ENCODE measurements at places on chromosomes 1 and 21. TPM values are rescaled to one million over a fixed set of nuclear protein-coding genes. Genes with fewer than 3 reads are reported as not detected.

GRCh38 chr1:240804475-240804874, 192.5 kb upstream of the GREM2 start:
- no peaks in the 10 kb centered on the region for H3K4me1 ChIP-seq
- no peak for DNase-seq
- H3K27me3 ChIP-seq: no peaks in the 10 kb centered on the region
- no peak overlapping the region for H3K27ac ChIP-seq
- H3K4me3 ChIP-seq: no peak overlapping the region
- H3K36me3 ChIP-seq: no peaks in the 10 kb centered on the region

DNA sequence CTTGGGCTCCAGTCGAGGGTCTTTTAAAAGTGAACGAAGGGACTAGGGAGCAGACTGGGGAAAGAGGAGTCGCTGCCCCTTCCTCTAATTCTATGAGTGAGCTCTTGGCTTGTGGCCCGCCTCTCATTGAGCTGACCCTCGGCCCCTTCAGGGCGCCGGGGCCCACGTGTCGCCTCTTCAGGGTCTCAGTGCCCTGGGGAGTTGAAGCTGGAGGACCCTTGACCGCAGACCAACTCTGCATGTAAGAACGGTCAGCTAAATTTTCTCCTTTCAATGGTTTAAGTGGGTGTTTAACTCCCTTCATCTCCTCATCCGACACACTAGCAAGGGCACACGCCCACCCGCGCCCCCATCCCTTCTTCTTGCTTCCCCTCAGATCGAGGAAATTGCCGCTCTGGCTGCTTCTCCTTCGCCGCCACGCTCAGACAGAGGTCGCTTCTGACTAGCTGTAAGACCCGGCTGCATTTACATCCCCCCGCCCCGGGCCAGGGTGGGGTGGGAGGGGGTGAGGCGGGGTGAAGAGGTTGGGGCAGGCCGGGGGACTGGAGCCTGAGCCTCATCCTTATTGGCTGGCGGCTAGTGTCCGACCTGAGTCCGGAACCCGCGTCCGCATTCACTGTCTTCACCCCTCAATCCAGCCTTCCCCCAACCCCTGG, 10.9 kb downstream of the NR5A2 start:
- H3K36me3 ChIP-seq: no peaks in the 10 kb centered on the region
- H3K27ac ChIP-seq: no peak overlapping the region
- H3K4me3 ChIP-seq: no peak overlapping the region
- no peak for DNase-seq
- no peaks in the 10 kb centered on the region for H3K4me1 ChIP-seq
- H3K27me3 ChIP-seq: peaks cover 60% of the 10 kb centered on the region

Gene TRABD2B
- not detected for total RNA-seq

Gene PIGV
- 10.7 TPM for total RNA-seq

DNA sequence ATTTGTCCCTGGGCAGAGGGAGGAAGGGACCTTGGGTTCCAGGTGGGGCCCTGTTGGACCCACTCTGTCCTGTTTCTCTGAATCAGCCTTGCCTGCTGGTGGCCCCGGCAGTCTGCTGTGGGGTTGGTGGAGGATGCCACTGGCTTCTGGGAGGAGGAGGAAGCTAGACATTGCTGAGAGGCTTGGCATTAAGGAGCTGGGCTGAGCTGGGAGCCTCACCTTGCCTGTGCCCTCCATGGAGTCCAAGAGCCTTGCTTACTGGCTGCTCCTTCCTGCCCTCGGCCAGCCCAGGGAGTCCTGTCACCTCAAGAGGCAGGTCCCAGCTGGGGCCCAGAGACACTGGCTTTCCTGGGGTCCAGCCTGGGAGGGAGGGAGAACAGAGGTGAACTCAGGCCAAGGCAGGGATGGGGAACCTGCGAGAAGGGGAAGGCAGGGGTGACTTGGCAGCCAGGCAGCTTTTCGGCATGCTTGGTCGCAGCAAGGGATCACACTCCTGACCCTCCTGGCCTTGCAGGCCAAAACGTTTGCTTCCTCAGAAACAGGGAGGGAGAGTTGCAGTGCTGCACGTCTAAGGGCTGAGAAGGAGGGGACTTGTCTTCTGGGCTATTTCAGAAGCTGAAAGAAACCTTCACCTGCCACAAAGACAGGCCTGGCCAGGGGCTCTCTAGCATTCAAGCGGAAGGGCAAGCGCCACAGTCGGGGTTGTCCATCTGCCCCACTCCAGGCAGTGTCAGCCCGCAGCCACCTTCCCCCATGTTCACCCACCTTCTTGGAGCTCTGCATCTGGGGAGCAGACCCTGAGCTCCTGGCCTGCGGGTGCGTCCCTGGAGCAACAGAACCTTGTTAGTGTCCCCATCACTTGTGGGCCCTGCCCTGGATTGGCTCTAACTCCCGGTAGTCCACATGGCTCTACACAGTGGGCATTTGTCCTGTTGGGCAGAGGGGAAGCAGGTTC, 8.9 kb downstream of the TMEM201 start:
- H3K27me3 ChIP-seq: no peaks in the 10 kb centered on the region
- peaks cover 10% of the 10 kb centered on the region for H3K4me1 ChIP-seq
- H3K27ac ChIP-seq: no peak overlapping the region
- H3K4me3 ChIP-seq: no peak overlapping the region
- no peak for DNase-seq

GRCh38 chr1:31505911-31506497, 70.3 kb upstream of the TINAGL1 start:
- H3K4me3 ChIP-seq: no peak overlapping the region
- H3K36me3 ChIP-seq: no peaks in the 10 kb centered on the region
- peak; percentile 83 for DNase-seq
- 0 out of 2 replicates have a peak overlapping the region, but pooled peaks have one; percentile 51 for H3K27ac ChIP-seq

Gene PPP2R5A
- total RNA-seq: 33.8 TPM

Gene ADIPOR1
- total RNA-seq: 53.2 TPM

GRCh38 chr1:51788938-51789337, 89.6 kb downstream of the NRDC start:
- no peaks in the 10 kb centered on the region for H3K27me3 ChIP-seq
- no peak for DNase-seq
- H3K4me1 ChIP-seq: no peaks in the 10 kb centered on the region
- H3K36me3 ChIP-seq: peaks cover 56% of the 10 kb centered on the region

DNA sequence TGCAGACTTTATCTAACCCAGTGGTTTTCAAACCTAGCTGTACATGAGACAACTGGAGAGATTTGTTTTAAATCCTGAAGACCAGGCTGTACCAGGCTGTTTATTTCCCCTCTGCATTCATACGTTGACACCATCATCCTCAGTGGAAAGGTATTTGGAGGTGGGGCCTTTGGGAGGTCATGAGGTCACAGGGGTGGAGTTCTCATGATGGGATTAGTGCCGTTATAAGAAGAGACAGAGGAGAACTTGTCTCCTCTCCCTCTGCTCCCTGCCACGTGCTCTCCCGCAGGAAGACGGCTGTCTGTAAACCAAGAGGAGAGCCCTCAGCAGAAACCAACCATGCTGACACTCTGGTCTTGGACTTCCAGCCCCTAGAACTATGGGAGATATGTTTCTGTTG, 165.4 kb downstream of the ADSS2 start:
- no peaks in the 10 kb centered on the region for H3K36me3 ChIP-seq
- H3K4me3 ChIP-seq: no peak overlapping the region
- no peaks in the 10 kb centered on the region for H3K27me3 ChIP-seq

DNA sequence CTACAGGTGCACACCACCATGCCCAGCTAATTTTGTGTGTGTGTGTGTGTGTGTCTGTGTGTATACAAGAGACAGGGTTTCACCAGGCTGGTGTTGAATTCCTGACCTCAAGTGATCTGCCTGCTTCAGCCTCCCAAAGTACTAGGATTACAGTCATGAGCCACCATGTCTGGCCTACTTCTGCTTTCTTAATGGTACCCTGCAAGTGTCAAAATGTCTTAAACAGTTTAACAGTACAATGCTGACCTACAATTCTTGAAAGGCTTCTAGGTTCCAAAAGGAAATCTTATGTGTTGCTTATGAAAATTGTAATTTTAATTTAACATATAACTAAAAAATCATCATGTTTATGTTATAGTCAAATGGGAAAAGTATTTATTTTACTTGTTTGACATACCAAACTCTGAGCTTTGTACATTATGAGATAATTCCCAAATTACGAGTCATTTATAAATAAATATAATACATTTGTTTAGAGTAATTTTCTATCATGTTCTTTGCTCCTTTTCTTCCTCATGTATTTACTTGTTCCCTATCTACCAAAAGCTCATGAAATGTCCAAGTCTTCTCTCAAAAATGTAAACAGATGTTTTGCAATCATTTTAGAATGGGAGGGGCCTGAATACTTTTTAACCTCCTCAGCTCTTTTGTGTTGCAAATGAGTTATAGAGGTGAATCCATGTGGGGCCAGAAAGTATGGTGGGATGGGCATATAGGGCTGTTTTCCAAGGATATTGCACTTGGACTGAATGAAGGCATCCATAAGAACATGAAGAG, 8.4 kb upstream of the VCAM1 start:
- H3K27me3 ChIP-seq: no peaks in the 10 kb centered on the region
- H3K36me3 ChIP-seq: no peaks in the 10 kb centered on the region
- DNase-seq: no peak
- H3K27ac ChIP-seq: no peak overlapping the region

DNA sequence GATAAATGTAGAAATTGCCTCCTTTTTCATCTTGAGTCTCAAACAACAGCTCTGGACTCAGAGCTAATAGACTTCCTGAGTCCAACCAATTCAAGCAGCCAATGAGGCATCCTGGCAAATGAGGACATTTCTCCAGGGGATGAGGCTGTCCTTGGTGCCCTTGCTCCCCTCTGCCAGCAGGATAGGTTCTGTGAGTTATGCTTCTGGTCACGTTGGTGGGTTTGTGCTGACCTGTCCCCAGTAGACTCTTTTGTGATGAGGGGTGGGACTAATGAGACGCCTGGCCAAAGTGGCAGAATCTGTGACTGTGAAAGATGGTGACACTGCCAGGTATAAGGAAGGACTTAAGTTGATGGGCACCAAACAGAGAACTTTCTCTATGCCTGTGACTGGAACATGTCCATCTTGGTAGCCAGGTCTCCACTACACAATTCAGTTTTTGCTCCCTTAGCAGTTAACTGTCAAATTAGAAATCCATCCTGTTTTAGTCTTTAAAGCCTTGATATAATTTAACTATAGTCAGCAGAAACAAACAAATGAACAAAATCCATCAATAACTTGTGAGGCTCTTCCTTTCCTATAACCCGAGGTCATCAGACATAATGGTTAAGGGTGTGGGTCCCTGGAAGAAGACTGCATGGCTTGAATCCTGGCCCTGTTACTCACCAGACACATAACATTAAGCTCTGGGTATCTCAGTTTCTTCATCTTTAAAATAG, 35.7 kb upstream of the THEM4 start:
- no peak for DNase-seq
- H3K4me1 ChIP-seq: no peaks in the 10 kb centered on the region
- no peak overlapping the region for H3K4me3 ChIP-seq
- no peak overlapping the region for H3K27ac ChIP-seq

Gene SYF2
- total RNA-seq: 30.0 TPM

GRCh38 chr1:84442256-84442655, 36.8 kb upstream of the RPF1 start:
- H3K4me3 ChIP-seq: no peak overlapping the region
- H3K36me3 ChIP-seq: no peaks in the 10 kb centered on the region
- no peak overlapping the region for H3K27ac ChIP-seq
- peak; percentile 73 for DNase-seq
- peaks cover 5% of the 10 kb centered on the region for H3K4me1 ChIP-seq
- no peaks in the 10 kb centered on the region for H3K27me3 ChIP-seq

GRCh38 chr1:166133857-166134256, 32.9 kb downstream of the FAM78B start:
- H3K27ac ChIP-seq: no peak overlapping the region
- no peak for DNase-seq
- H3K4me1 ChIP-seq: no peaks in the 10 kb centered on the region
- no peak overlapping the region for H3K4me3 ChIP-seq
- no peaks in the 10 kb centered on the region for H3K36me3 ChIP-seq
- no peaks in the 10 kb centered on the region for H3K27me3 ChIP-seq

DNA sequence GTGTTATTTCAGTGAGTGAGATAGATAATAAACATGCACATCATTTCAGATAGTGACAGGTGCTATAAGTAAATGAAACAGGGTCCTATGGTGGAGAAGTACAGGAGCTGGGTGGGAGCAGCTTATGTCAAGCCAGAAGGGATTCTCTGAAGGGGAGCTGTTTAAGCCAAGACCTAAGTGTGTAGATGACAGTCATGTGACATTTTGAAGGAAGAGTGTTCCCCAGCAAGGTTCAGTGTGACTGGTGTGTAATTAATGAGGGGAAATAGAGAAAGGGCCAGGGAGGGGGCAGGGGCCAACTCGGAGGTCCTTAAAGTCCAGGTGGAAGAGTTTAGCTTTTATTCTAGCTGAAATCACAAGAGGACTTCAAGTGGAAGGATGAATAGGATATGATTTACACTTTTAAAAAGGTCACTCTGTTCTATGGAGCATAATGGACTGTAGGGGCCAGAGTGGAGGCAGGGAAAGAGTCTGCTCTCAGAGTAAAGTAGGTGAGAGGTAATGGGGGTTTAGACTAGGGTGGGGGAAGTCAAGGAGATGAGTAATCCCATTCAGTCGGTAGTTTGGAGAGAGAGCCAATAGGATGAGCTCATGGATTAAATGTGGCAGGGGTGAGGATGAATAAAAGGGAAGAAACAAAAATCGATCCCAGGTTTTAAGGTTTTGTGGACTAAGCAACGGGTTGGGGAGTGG, 243.1 kb downstream of the CACNA1E start:
- no peak for DNase-seq
- H3K4me1 ChIP-seq: no peaks in the 10 kb centered on the region
- no peak overlapping the region for H3K4me3 ChIP-seq
- no peak overlapping the region for H3K27ac ChIP-seq
- no peaks in the 10 kb centered on the region for H3K27me3 ChIP-seq

DNA sequence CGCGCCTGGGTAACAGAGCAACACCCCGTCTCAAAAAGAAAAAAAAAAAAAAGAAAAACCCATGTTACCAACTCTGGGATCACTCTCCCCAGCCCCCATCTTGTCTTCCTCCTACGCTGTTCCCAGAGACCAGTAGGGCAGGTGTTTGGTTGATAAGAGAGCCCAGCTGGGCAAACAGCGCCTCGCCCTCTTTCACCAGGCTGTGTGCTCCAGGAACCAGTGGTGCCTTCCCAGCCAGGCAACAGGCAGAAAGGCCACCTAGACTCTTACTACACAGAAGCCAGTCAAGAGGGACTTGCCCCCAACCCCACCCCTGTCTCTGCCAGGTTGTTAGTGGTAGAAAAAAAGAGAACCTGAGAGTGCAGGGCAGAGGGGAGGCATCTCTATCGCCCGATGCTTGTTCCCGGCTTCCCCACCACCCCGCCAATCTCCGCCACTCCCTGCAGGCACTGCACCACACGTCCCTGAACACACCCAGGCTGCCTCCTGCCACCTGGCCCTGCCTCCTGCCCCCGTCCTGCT, 14.0 kb upstream of the CTRC start:
- H3K4me3 ChIP-seq: no peak overlapping the region
- H3K27me3 ChIP-seq: no peaks in the 10 kb centered on the region
- H3K27ac ChIP-seq: no peak overlapping the region

Gene LIPI
- not detected for total RNA-seq

GRCh38 chr21:45974073-45975019, 7.2 kb upstream of the COL6A1 start:
- DNase-seq: no peak
- H3K27me3 ChIP-seq: peaks cover 5% of the 10 kb centered on the region
- no peak overlapping the region for H3K27ac ChIP-seq
- peaks cover 8% of the 10 kb centered on the region for H3K4me1 ChIP-seq
- no peaks in the 10 kb centered on the region for H3K36me3 ChIP-seq

Gene TAL1
- 0.05 TPM for total RNA-seq

Data from GM12878 (cell line).